ENCODE measurements at places on chromosomes 3 and 15.

DNA sequence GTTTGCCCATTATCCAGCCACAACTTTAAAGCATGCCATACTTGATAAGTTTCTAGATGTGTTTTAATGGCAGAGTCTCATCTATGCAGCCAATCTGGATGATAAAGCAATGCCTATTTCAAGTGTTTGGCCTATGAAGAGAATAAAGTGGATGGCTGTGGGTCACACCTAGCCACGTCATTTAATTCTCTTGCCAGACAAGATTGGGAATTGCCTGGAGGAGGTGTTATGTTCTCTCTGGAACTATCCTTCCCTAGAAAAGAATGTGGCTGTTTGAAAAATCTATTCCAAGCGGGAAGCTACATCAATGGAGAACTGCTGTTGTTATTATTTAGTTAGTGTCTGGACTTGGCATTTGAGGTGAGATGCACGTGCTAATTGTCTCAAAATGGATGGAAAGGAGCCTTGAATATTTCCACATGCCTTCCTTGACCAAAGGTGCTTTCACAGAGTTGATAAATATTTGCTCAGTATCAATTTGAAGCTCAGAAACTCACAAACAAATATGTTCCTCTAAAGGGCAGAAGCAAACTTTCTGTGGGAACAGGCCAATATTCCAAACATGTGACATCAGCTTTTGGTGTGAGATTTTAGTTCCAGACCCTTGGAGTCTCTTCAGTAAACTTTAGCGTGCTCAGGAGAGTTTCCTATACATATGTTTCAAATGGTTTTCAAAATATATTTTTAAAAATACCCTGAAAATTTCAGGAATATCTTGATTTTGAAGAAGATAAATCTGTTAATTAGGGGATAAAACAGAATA, 510.6 kb upstream of the SGO1 start:
- DNase-seq = no peak

DNA sequence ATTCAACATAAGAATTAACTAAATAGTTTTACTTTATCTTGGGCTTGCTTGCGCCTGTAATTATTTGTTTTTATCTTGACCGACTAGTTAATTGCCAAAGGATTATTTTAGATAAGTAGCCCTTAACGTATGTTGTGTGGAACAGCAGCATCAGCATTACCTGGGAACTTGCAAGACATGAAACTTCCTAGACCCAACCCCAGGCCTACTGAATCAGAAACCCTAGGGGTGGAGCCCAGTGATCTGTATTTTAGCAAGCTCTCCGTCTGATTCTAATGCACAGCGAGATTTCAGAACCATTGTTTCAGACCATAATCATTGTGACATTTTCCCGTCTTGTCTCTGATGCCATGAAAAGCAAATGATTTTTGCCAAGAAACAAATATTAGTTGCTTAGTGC, 31.1 kb downstream of the FILIP1L start:
- no peak for DNase-seq

DNA sequence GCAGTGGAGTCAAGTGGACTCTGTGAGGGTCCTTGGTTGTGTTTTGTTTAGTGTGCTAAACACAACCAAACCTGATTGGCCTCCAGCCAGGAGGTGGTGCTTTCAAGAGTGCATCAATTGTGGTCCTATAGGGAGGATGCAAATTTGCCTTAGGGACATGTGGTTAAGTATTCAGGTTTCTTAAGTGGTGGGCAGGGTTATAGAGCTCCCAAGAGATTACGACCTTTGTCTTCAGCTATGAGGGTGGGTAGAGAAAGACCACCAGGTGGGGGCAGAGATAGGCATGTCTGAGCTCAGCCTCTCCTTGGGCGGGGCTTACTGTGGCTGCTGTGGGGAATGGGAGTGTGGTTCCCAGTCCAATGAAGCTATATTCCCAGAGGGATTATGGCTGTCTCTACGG, 186.6 kb downstream of the SQOR start:
- no peak for DNase-seq

- DNase-seq = no peak
Measured at GRCh38 chr15:80852676-80853075, 73.5 kb downstream of the CEMIP start.

- DNase-seq = no peak
Measured at GRCh38 chr15:88428805-88429605, 38.2 kb downstream of the MRPL46 start.

GRCh38 chr3:175573226-175573625, 714.1 kb downstream of the NAALADL2 start:
- no peak for DNase-seq

DNA sequence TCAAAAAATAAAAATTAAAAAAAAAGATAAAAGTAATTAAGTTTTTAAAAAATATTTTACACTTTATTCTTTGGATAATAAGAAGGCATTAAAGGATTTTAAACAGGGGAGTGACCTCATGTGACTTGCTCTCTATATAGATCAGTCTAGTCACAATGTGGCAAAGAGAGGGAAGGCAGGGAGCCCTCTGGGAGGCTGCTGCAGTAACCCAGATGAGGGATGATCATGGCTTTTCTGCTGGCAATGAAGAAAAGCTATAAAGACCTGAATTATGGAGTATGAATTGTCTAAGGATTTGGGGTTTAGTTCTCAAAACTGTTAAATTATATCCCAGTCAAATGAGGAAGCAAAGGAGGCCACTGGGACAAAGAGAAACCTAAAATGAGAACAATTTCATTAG, 58.1 kb downstream of the SUMF1 start:
- DNase-seq = no peak

DNA sequence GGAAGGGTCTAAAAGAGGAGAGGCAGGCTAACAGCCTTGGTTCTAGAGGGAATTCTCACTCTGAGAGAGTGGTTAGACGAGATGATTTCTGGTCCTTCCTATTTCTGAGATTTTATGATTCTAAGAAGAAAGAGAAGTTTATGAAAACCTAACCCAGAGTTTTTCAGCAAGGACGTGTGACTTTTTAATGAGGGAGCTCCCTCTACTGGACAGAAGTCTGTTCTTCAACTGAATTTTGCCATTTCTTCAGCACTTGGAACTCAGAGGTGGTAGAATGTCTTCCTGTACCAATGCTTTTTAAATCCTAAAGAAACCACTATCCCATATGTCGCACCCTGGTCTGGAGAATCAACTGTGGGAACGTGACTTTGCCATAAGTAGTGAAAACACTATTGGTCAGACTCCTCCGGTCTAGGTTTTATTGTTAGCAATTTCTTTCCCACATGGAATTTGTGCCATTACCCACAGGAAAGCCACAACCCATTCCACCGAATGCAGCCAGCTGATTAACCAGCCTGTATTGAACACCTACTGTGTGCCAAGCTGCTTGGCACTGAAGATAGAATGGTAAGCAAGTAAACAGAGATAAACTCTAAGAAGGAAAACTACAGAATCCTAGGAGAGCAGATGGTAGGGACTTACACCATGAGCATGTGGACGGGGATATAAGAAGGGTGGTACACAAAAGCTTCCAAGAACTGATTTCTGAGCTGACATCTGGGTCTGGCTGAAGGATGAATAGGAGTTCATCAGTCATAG, 199.5 kb upstream of the LMCD1 start:
- DNase-seq = no peak

- DNase-seq = no peak
Measured at GRCh38 chr3:27467545-27467944, 16.6 kb downstream of the SLC4A7 start.

DNA sequence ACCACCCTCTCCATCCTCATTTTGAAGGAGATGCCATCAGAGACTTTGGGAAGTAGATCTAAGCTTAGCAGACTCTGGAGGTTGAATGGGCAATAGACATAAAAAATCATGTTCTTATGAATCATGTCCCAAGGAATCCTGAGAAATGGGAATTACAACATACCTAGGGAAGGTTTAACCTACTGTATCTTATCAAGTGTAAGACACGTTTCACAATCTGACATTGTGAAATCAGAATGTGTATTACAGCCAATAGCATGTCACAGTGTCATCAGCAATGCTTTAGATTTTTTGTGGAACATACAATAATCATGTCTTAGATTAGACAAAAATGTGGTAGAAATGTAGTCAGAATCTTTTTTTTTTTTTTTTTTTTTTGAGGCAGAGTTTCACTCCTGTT, 332.4 kb upstream of the TLE3 start:
- no peak for DNase-seq

GRCh38 chr15:88623061-88623460, 1.9 kb downstream of the AEN start:
- no peak for DNase-seq

- no peak for DNase-seq
Measured at GRCh38 chr3:167777356-167777755, 41.8 kb downstream of the SERPINI1 start.

GRCh38 chr15:25846377-25846776, 16.8 kb downstream of the ATP10A start:
- DNase-seq = no peak

DNA sequence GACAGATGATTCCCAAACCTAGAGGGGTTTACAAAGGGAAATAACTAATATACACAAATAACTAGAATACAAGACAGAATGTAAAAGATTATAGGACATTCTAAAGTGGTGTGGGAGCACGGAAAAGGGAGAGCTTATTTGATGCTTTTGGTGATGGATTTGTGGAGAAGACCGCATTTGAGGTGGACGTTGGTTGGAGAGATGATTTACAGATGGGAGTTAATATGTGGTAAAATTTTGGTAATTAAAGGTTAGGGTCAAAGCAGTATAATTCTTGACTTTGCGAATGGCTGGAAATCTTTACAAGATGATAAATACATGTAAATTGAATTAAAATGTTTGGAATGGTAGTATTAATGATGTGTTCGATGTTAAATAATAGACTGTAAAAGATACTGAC, 1.2 kb downstream of the KNL1 start:
- DNase-seq = no peak
